HEK293T (cell line): ENCODE measurements at places on chromosomes 2 and 18.

DNA sequence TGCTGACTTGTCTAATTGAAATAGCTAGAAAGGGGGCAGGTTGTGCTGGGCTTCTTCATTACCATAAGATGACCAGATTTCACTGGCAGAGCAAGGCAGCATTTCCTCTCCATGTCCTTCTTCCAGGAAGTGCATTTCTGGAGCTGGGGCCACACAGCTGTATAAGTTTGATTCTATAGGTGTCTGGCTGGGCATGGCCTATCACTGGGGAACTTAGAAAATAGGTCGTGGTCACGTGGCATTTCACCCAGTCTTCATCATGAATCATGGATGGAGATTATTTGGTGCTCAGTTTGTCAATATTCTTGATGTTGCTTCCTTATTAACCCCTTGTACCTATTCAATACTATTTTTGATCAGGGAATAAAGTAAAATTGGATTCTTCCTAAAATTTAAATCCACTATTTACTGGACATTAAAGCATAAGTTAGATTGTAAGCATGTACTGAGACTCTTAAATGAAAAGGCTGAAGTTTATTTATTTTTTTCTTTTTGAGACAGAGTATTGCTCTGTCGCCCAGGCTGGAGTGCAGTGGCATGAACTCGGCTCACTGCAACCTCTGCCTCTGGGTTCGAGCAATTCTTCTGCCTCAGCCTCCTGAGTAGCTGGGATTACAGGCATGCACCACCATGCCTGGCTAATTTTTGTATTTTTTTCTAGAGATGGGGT is 49.5 kb upstream of the TMEM87B start:
- DNase-seq: no peak

DNA sequence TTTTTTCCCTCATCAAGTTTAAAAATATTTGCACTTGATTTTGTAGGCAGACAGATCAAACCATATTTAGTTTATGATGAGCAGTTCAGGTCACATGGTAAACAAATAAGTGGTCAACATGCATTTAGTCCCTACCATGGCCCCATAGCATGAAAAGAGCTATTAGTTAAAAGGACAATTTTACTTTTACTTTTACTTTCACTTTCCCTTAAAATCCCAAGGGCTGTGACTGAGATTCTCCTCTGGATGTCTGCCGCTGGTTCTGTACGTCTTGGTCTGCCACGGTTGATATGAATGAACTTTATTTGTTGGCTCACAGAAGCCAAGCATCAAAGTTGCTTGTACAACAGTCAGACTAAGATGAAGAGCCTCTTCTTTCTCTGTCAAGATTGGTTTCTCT is 626.2 kb upstream of the CDH7 start:
- DNase-seq: no peak

GRCh38 chr18:35982409-35983114 is 10.1 kb downstream of the RMP24 start:
- no peak for DNase-seq

GRCh38 chr2:10868465-10869314 is 43.0 kb upstream of the KCNF1 start:
- no peak for DNase-seq

DNA sequence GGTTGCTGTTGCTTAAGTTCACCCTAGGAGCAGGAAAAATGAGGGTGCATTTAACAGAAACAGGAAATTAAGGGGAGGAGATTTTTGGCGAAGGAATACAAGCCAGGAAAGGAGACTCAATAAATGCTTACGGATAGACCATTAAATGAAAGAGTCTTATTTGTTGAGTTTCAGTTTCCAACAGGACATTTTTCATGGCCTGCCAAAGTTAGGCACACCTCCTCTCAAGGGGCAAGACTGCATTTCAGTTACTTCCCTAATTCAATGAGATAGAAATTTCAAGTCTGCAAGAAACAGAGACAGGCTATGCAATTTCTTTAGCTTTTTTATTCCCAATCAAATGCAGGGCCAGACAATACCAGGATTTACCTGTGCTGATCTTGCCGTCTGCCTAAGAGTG is 394.7 kb upstream of the KLHL29 start:
- no peak for DNase-seq

GRCh38 chr2:215619022-215619958 is 183.4 kb upstream of the FN1 start:
- peak; percentile 56 for DNase-seq

DNA sequence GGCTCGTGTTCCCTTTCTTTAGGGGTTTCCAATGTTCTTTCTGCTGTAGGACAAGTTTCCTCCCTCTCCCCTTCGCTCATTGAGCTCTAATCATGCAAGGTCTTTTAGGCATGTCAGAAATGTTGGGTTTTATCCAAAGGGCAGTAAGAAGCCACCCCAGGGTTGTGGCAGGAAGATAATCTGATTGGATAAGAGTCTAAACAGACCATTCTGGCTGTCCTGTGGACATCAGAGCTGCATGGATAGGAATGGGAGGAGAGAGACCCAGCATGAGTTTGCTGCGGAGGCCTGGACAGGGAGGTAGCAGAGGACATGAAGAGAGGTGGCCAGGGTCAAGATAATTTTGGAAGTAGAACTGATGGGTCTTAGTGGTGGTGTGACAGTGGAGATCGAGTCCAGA is 88.2 kb downstream of the ACKR3 start:
- no peak for DNase-seq

DNA sequence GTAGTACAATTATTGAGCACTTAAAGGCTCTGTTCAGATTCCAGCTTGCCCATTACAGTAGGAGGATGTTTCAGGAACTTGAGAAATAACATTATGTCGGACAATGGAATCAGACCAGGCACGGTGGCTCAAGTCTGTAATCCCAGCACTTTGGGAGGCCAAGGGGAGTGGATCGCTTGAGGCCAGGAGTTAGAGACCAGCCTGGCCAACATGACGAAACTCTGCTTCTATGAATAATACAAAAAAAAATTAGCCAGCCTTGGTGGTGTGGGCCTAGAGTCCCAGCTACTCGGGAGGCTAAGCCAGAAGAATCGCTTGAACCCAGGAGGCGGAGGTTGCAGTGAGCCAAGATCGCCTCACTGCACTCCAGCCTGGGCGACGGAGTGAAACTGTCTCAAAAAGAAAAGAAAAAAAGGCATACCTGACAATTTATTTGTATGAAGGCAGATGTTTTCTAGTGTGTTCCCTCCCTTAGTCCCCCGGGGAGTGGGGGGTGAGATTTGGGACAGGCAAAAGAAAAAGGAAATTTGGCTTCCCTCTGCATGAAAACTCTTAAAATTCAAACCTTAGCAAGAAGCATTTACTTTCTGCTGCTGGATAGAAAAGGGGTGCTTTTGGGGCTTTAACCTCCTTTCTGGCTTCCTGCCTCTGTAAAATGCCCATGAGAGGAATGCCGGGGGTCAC is 13.7 kb upstream of the ZNF532 start:
- DNase-seq: no peak
